Left ventricle myocardium superior (tissue), 1 donor: ENCODE measurements at places on chromosomes 11 and 22. TPM values are rescaled to one million over a fixed set of nuclear protein-coding genes. Genes with fewer than 3 reads are reported as not detected.

- no peak for DNase-seq
These were observed 259.6 kb downstream of the TBC1D22A start for GRCh38 chr22:47022075-47022473.

Gene PHF5A
- 20.2 TPM for total RNA-seq

Gene B3GAT1
- 0.17 TPM for total RNA-seq

Gene ARHGAP42
- 5.7 TPM for total RNA-seq

Gene ALDH3B1
- 4.9 TPM for total RNA-seq

DNA sequence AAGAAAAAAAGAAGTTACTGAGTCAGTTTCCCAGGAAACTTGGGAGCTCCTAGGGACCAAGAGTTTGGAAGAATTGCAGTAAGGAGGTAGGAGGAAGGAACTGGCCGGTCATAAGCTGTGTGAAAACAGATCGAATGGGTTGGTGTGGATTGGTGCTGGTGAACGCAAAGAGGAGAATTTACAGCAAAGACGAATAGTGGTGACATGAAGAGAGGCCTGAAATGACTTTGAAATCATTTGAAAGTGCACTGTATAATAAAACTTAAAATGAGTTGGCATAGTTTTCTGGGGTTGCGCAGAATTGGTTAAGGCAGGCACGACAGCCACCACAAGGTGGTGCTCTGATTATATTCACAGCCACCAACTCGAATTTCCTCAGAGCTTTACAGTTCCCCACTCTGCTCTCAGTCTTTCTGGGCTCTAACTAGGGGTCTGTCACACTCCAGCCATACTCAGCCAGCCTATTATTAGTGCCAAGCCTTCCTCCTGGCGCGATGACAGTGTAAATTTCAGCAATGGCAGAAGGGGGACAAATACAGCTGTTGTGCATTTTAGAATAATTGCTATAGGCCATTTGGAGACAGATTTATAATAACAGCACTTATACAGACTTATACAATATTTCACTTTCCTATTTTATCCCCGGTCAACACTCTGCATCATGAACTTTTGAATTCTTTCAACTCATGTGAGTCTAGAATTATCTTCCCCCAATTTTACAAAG lies 8.3 kb upstream of the HTR3B start:
- DNase-seq = peak; percentile 54

DNA sequence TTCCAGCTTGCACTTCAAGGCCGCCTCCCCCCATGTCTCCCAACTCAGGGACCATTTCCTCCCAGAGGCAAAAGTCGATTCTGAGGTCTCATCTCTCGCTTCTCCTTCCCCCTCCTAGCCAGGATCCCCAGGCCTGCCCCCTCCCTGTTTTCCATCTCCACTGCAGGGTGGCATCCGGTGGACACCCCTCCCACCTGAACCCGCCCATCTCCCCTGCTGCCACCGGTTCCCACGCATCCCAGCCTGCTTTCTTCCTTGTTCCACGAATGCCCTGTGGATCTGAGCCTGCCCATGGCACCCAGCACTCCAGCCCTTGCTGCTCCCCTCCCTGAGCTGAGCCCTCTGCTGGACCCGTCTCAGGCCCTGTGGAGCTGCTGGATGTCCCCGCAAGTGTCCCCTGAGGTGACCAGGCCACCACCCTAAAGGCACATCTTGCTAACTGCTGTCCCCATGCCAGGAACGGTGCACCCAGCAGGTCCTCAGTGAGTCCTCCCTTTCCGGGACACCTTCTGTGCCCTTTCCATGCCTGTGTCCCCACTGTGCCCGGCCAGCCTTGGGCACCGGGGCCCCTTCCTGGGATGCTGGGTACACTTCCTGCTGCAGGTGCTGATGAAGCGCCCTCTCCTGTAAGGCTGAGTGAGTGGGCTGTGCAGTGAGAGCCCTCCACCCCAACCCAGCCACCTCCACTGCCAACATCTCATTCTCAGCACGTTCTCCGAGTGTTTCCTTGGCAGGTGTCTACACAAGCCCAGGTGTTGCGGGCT lies 936 bp downstream of the IL17REL start:
- DNase-seq = no peak
